Psoas muscle (tissue), 8 donors: ENCODE measurements at places on chromosomes 5 and 9. TPM values are rescaled to one million over a fixed set of nuclear protein-coding genes. Genes with fewer than 3 reads are reported as not detected.

SLC6A19 gene
- polyA plus RNA-seq, result not detected

DNA sequence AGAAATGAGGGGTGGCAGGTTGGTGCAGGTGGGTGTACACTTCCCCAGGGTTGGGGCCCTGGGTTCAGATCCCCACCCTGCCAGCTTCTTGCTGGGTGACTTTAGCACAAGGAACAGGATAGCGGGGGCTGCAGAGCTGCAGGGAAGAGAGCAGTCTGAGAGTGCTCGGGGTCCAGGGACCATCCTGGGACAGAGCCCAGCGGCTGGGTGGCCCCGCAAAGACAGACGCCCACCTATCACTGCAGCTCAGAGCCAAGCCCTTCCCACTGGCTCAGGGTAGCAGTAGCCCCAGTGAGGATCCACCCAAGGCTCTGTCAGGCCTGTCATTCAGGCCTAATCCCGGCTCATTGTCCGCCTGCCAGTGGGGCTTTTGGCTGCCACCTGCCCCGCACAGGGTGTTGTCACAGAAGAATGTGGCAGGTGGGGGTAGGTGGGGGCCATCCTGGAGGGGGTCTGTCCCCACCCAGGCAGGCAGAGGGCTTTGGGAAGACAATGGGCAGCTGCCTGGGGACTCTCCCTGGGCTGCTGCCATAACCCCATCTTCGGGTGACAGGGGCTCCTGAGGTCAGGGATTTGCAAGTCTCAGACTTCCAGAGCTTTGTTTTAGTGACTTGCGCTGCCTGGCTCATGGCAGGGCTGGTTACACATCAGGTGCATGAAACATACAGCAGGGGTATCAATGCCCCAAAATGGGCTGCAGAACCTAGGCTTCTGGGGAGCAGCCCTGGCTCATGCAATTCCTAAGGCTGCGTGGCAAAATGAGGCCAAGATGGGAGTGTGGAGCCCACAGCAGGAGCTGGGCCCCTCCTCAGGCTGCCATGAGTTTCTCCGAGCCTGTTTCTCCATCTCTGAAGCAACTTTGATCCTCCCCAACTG lies 52.1 kb downstream of the BARX1 start:
- peak; percentile 41 for DNase-seq

DNA sequence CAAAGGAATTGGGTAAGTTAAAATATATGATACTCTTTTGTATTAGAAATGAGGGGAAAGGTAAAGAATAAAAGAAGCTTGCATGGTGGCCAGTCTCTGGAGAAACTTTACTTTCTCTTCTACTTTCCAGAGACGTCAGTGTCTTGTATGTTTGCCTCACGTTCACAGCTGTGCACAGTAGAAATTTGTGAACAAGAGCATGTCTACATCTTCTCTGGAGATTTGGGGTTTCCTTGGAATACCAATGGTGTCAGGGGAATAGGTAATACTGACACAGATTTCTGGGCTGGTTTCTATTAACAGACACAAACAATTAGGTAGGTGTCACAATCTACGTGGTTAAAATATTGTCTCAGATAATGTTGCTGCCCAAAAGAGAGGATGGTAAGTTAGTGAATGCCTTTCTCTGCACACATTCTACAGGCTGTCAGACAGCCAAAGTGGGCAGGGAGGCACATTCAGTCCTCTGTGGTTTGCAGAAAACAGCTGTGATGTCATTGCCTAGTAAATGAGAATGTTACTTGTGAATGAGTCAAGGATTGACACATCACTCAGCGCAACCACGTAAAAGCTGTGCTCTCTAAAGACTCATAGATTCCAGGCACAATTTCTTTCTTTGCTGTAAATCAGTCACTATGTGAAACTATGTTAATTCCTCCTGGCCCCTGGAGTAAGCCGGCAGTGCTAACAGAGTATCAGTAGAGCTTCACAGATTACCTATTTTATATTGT lies 397.1 kb downstream of the MAN2A1 start:
- peak; percentile 39 for DNase-seq

- DNase-seq, result no peak
Observed at GRCh38 chr9:124453586-124454191, 3.4 kb downstream of the ADGRD2 start.

CYLC2 gene
- polyA plus RNA-seq, result not detected

DNA sequence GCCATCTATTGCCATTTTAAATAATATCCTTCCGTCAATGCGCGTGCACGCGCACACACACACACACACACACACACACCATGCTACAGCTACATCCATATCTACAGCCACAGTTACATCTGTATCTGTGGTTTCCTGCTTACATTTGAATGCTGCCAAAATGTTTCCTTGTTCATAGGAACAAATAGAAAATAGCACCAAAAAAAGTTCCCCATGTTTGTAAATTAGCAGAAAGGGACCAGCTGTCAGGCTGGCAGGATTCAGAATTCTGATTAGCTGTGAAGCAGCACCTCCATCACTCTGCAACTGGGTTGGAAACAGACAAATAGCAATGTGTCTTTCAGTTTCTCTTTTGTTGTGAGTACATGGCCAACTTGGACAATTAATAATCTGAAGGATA lies 601.5 kb downstream of the IRX1 start:
- DNase-seq, result no peak

MTX3 gene
- polyA plus RNA-seq, result 4.8 TPM

PCDHGB5 gene
- polyA plus RNA-seq, result 0.61 TPM

DNA sequence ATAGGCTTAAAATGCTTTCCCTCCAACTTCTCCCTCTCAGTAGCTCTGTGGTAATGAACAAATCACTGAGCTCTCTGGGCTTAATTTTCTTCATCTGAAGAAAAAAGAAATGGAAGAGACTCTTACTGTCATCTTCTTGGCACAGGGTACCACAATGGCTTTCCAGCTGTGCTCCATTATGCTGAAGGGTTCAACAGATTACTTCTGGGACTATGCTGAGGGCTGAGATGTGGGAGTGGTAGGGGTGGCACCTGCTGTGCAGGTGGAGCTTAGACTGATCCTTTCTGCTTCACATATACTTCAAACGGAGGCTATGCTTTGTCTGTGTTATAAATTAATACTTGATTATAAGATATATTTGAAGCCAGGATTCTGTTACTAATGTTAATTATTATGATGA lies 840.2 kb upstream of the C9orf72 start:
- DNase-seq, result no peak

GRCh38 chr5:174736331-174736721 lies 11.9 kb downstream of the MSX2 start:
- DNase-seq, result no peak

DNA sequence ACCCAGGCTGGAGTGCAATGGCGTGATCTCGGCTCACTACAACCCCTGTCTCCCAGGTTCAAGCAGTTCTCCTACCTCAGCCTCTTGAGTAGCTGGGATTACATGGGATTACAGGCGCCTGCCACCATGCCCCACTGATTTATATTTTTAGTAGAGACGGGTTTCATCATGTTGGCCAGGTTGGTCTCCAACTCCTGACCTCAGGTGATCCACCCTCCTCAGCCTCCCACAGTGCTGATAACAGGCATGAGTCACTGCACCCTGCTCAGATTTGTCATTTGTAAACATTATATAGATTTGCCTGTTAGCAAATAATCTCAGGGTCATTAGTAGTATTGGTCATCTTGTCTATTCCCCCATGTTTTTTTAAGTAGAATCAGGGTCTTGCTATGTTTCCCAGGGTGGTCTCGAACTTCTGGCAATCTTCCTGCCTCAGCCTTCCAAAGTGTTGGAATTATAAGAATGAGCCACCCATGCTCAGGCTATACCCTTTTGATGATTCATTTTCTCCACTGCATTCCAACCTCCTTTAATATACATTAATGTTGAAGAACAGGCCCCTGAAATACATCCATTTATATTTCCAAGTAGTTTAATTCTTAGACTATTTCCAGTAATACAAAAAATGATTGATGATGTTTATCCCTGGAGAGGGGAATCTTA lies 17.3 kb downstream of the CENPH start:
- no peak for DNase-seq

DNA sequence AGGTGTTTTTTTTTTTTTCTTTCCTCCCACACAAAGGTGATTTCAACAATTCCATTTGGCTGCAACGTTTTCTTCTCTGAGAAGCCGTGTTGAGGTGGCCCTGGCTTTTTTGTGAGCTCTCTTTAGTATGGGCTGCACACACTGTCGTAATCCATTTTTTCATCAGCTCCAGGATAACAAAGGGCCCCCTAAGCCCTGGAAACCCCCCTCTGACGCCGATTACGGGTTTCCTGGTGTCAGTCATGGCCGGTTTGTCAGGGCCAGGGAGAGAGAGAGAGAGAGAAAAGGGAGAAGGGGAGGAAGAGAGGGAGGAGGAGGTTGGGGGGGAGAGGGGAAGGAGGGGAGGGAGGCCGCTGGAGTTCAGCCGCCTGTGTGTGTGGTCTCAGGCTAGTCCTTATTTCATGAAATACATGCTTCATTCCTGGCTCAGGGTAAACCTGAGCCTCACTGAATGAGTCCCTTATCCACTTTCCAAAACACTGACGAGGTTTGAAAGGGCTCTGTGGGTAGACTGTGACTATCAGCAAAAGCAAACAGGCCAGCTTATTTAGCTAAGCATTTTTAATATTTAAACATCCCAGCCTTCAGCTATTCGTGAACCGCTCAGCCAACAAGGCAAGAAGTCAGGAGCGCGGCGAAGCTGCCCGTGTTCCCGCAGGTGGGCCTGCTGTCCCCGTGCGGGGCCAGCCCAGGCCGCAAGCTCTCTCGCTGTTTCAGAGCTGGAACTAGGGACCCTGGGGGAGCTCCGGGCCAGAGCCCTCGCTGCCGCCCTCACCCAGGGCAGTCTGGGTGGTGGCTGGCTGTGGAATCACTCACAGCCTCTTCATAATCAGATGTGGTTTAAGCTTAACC lies 172.8 kb downstream of the ERCC6L2 start:
- no peak for DNase-seq

UBE2D2 gene
- polyA plus RNA-seq, result 243 TPM

TAF11L10 gene
- polyA plus RNA-seq, result not detected

GRCh38 chr5:73441378-73441777 lies 7.2 kb downstream of the FOXD1 start:
- DNase-seq, result no peak

FOXD4 gene
- 0.66 TPM for polyA plus RNA-seq

DNA sequence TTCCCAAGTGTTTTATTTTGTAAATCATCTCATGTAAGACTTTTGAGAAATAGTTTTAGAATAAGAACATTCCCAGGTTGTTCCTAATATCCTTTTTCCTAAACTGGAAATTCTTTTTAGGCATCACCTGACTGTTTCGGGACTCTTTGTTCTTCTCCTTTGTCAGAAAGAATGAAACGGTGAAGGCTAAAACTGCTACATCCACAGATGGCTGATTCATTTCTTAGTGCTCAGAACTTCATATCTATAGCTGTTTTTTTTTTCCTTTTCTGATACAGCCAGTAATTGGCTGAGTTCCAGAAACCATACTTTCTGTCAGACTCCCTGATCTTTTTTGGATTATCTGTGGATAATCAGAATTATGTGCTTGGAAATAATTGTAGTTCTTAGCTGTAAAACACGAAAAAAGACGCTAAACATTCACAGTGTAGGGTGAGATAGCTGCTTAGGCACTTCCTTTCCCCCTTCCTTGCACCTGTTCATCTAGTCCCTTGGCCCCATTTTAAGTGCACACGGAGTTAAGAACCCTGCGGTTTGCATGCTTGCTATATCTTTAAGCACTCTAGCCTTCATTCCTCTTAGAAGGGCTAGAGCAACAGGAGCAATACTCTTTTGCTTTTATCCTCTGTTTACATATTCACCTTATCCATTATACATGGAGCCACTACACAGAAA lies 283.9 kb downstream of the PJA2 start:
- DNase-seq, result no peak

GRCh38 chr9:137339045-137339907 lies 37.2 kb upstream of the NRARP start:
- no peak for DNase-seq

GRCh38 chr5:168914491-168914890 lies 335.3 kb upstream of the PANK3 start:
- DNase-seq, result no peak

- DNase-seq, result no peak
Observed at GRCh38 chr9:38000735-38001134, 68.3 kb downstream of the SHB start.

DNA sequence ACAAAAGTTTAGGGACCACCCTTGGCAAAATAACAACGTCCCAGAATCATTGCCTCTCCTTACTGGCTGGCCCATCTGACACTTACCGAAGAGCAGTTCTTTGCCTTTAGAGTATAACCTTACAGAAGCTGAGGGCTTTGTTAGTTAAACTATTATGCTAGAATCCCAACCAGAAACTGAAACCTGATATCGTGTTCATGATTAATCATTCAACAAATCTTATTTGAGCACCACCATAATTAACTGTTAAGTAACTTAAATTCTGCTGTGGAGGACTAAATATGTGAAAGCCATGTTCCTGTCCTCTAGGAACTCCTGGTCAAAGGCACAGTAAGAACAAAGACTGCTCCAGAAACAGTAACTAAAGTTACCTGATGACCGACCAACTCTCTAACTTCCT lies 104.9 kb downstream of the ARL15 start:
- no peak for DNase-seq

DNA sequence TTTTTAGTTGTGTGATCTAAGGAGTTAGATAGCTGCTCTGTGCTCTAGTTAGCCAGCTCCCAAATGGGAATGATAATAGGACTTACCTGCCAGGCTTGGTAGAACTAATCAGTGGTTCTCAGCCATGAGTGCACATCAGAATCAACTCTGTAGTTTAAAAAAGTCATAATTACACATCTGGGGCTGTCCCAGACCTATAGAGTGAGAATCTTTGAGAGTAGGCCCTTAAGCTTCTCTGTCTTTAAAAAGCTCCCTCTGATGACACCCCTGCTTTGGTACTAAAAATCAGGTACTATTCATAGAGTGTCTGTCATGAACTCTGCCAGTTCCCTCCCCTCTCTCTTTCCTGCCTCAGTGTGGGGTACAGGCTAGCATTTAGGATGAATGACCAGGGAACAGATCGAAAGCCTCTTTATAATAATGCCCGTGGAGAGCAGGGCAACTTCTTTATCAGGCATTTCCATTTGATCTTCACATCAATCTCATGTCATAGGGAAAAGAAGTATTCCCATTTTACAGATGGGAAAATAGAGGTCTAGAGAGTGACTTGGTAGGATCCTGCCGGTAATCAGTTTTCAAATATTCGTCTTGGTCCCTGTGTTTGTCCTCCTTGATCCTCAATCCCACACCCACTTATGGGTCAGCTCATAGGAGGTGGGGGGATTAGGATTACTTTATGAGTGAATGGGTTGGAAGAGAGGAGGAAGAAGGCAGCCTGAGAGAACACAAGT lies 15.3 kb downstream of the PPARGC1B start:
- no peak for DNase-seq

DNA sequence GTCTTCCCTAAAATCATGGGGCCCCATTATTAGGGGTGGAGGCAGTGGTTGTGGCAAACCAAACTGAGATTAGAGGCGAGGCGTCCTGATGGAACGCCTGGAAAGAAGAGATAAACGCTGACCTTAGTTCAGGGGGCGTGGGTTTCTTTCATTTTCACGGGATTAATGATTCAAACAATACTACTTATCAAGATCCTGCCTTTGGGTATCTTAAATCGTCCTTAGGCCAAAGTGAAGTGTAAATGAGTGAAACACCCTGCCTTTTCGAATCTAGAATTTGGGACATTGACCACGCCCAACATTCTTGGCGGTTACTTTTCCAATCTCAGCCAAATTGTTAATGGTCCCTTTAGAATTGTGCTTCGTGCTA lies 1.0 kb upstream of the UBTD2 start:
- no peak for DNase-seq
